ENCODE measurements at places on chromosomes 2 and 18. TPM values are rescaled to one million over a fixed set of nuclear protein-coding genes. Genes with fewer than 3 reads are reported as not detected.

GRCh38 chr2:160251569-160251968, 51.5 kb upstream of the ITGB6 start:
- H3K36me3 ChIP-seq = no peaks in the 10 kb centered on the region
- DNase-seq = no peak
- no peaks in the 10 kb centered on the region for H3K27me3 ChIP-seq
- H3K27ac ChIP-seq = no peak overlapping the region

DNA sequence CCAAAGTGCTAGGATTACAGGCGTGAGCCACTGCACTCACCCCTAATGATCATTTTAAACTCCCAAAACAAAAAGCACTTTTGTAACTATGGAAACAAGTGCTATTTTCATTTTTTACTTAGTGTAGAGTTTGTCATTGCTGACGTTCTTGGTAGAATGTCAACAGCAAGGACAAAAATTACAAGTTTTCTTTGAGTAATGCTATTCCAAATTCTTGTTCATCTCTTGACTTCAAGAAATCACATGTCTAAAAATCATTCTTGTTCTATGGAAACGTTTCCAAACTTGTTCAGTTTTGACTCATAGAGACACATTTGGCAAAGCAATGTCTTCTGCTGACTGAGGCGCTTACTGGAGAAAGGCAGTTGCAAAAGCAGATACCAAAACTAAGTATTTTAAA, 82.6 kb downstream of the MBP start:
- H3K4me1 ChIP-seq = peaks cover 47% of the 10 kb centered on the region
- DNase-seq = no peak
- H3K27me3 ChIP-seq = no peaks in the 10 kb centered on the region
- H3K27ac ChIP-seq = no peak overlapping the region
- peaks cover 37% of the 10 kb centered on the region for H3K36me3 ChIP-seq

- DNase-seq = no peak
- H3K4me1 ChIP-seq = peaks cover 4% of the 10 kb centered on the region
- H3K27me3 ChIP-seq = peaks cover 12% of the 10 kb centered on the region
- no peak overlapping the region for H3K27ac ChIP-seq
- H3K36me3 ChIP-seq = no peaks in the 10 kb centered on the region
Observed at GRCh38 chr2:39661826-39662225, 3.9 kb upstream of the TMEM178A start.

TBR1 gene
- total RNA-seq = not detected

- H3K4me1 ChIP-seq = no peaks in the 10 kb centered on the region
- DNase-seq = no peak
- H3K27ac ChIP-seq = no peak overlapping the region
- no peaks in the 10 kb centered on the region for H3K27me3 ChIP-seq
- H3K36me3 ChIP-seq = no peaks in the 10 kb centered on the region
- no peak overlapping the region for H3K4me3 ChIP-seq
Observed at GRCh38 chr2:98868548-98869271, 67.3 kb downstream of the CRACDL start.

TMEM200C gene
- not detected for total RNA-seq

DNA sequence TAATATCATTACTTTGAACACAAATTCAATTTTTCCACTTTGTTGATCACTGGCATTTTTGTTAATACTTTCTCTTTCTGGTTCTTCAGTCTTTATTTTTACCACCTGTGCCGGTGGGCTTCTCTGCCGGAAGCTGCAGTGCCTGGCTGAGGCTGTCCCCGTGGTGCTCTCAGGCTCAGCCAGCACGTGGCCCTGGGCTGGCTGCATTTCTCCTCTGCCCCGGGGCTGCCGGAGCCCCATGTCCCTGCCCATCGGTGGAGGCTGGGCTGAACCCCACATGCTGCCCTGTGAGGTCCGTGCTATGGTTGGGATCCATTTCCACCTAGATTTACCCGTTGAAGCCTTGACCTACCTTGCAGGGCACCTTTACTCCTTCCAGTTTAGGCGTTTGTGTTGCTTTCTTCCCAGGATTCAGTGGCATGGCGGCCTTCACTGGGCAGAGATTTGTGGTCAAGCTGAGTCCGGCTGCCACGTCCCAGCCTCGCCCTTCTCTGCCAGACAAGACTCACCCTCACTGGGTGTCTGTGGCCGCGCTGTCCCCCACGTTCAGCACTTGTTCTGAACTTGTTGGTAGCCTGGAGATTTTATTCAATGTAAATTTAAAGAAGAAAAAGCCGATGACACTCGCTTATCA, 12.8 kb upstream of the TMEM18 start:
- no peaks in the 10 kb centered on the region for H3K4me1 ChIP-seq
- H3K36me3 ChIP-seq = no peaks in the 10 kb centered on the region
- H3K27ac ChIP-seq = no peak overlapping the region
- DNase-seq = no peak

- no peaks in the 10 kb centered on the region for H3K36me3 ChIP-seq
- H3K4me3 ChIP-seq = no peak within 1 kb of the TSS
- no peak for DNase-seq
- H3K4me1 ChIP-seq = peaks cover 4% of the 10 kb centered on the region
- no peaks in the 10 kb centered on the region for H3K27me3 ChIP-seq
Observed at GRCh38 chr2:189179570-189179950, at the start of gene COL5A2. TSS of gene COL5A2 (minus strand) at chr2:189179761. CDS start at chr2:189179604, 157 bp downstream.

DNA sequence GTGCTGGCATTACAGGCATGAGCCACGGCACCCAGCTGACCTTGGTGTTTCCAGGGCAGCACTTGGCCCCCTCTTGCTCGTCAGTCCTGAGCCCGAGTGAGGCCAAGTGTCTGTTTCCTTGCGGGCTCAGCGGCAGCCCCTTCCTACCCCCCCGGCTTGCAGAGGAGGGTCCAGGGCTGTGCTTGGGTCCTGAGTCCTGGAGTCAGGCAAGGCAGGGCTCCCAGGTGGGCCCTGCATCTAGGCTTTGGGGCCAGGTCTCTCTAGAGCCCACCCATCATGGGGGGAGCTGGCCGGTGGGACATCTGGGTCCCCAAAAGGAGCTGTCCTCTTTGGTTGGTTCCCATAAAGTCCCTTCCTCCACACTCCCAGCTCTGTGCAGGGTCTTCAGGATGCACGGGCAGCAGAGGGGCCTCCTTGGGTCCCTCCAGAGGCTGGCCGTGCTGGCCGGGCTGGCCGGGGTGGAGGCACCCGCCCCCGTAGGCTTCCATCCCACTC, 63.7 kb upstream of the HPCAL1 start:
- H3K27ac ChIP-seq = no peak overlapping the region
- H3K27me3 ChIP-seq = no peaks in the 10 kb centered on the region
- no peaks in the 10 kb centered on the region for H3K36me3 ChIP-seq

GRCh38 chr18:73340135-73340977, 472.6 kb upstream of the NETO1 start:
- H3K36me3 ChIP-seq = no peaks in the 10 kb centered on the region
- no peak overlapping the region for H3K4me3 ChIP-seq
- no peak overlapping the region for H3K27ac ChIP-seq
- H3K27me3 ChIP-seq = no peaks in the 10 kb centered on the region
- no peak for DNase-seq
- H3K4me1 ChIP-seq = no peaks in the 10 kb centered on the region

GRCh38 chr2:175396696-175397095, 215.2 kb upstream of the ATP5MC3 start:
- no peak for DNase-seq
- no peaks in the 10 kb centered on the region for H3K27me3 ChIP-seq
- H3K27ac ChIP-seq = no peak overlapping the region
- H3K36me3 ChIP-seq = no peaks in the 10 kb centered on the region

EFR3B gene
- total RNA-seq = 0.11 TPM

GRCh38 chr2:120735746-120736170, at the start of gene GLI2:
TSS of gene GLI2 (plus strand) at chr2:120735868. CDS start at chr2:120797321, 61,453 bp downstream.
- H3K4me1 ChIP-seq = peaks cover 2% of the 10 kb centered on the region
- DNase-seq = no peak
- H3K36me3 ChIP-seq = no peaks in the 10 kb centered on the region

GALNT1 gene
- total RNA-seq = 17.9 TPM

LINC00305 gene
- total RNA-seq = not detected

PDE1A gene
- total RNA-seq = not detected

SLC38A11 gene
- total RNA-seq = not detected

DNA sequence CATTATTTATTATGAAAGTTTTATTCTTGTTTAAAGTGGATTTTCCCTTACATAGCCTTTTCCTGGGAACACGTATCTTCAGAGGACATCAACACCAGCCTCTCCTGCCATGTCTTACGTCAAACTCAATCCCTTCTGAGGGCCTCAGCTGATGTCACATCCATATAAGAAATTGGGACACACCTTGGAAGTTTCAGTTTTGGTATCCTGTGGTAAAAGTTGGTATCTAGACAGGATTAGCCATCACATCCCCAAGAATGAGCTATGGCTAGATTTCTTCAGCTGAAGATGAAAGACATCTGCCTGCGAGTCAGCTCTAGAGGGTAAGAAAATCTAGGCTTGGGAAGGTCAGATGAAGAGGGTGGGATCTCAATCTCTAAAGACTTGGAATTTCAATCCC, 75.8 kb upstream of the ZNF516 start:
- no peaks in the 10 kb centered on the region for H3K27me3 ChIP-seq
- H3K36me3 ChIP-seq = no peaks in the 10 kb centered on the region
- H3K4me1 ChIP-seq = no peaks in the 10 kb centered on the region
- no peak for DNase-seq
